ENCODE measurements at places on chromosomes 4 and X. TPM values are rescaled to one million over a fixed set of nuclear protein-coding genes. Genes with fewer than 3 reads are reported as not detected.

Gene TMEM35A
- not detected for total RNA-seq

DNA sequence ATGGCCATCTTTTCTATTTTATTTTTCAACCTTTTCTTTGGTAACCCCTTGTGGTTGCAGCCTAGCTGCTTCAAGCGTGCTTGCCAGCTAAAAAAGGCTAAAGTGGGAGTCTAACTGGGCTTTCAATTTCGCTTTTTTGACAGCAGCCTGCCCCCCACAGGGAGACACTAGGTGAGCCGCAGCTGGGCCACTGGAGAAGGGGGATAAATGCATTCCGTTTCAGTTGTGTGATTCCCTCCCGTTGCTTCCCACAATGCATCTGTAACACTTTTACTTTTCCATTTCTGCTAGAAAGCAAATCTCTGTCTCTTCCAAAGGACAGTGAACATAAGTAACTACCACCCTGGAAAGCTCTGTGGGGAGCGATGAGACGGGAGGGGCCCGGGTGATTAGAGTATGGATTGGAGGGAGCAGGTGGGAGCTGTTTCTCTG lies 86.3 kb upstream of the RAPGEF2 start:
- H3K27me3 ChIP-seq, result peaks cover 2% of the 10 kb centered on the region
- H3K36me3 ChIP-seq, result no peaks in the 10 kb centered on the region
- no peak overlapping the region for H3K4me3 ChIP-seq
- no peak overlapping the region for H3K27ac ChIP-seq

DNA sequence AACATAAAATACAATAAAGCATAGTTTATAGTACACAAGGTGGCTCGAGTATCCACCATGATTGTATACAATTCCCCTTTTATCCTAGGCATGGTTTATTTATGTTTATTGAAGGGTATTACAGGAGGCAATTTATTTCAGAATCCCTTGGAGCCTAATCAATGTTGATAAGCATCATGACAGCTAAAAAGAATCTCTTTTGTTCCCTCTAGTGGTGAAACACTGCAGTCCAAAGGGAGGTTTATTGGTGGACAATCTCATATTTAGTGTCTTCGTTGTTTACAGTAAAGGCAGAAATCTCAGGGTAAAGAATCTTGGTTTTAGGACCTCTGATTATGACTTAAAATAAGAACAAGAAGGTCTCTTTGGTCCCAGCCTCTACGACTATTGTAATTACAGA lies 1712.5 kb downstream of the C4orf33 start:
- no peak for DNase-seq
- no peaks in the 10 kb centered on the region for H3K36me3 ChIP-seq
- no peak overlapping the region for H3K27ac ChIP-seq

- no peak overlapping the region for H3K27ac ChIP-seq
- no peak overlapping the region for H3K4me3 ChIP-seq
- no peaks in the 10 kb centered on the region for H3K4me1 ChIP-seq
- H3K27me3 ChIP-seq, result no peaks in the 10 kb centered on the region
- DNase-seq, result no peak
- H3K36me3 ChIP-seq, result no peaks in the 10 kb centered on the region
Observed at GRCh38 chrX:7334253-7334935, 186.4 kb upstream of the PUDP start.

DNA sequence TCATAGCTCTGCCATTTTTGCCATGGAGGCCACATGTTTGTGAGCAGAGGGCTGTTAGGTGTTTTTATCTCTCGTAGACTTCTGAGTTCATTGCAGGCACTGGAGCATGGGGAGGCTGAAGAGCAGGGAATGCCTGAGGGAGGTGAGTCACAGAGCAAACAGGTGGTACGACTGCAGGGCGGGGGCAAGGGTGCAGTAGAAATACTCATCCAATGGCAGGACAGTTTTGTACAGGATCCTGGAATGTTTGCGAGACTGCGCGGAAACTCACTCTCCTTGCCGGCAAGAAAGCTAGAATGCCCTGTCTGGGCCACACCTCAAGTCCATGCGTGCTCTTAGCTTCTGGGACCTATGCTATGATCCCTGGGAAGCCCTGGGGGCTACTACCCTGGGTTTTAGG lies 20.0 kb upstream of the VCX2 start:
- no peaks in the 10 kb centered on the region for H3K27me3 ChIP-seq
- no peak overlapping the region for H3K4me3 ChIP-seq
- no peak for DNase-seq

Measured in activated CD4-positive, alpha-beta T cell treated with anti-CD3 and anti-CD28 coated beads, Interleukin-2, amount 10 ng/mL, durations not matched to agents 7 days and 5 days (primary cell).